ENCODE measurements at places on chromosomes 12 and 14.

- no peak for DNase-seq
Measured at GRCh38 chr12:55861396-55861795, 18.7 kb upstream of the MMP19 start.

DNA sequence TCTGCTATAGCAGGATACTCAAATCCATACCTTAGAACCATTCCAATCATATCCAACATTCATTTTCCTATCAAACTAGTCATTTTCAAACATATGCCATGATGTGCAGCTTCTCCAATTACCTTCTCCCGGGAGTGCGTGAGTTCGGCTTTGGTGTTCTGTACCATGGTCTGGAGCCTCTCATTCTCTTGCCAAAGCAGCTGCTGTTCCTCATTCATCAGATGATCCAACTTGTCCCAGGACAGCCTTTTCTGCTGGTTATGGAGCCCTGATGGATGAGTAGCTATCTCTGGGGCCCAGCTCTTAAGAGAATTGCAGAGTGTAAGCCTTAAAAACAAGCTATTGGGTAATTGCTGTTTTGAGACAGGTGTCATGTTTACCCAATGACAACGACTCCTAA is 71.1 kb upstream of the SAV1 start:
- no peak for DNase-seq

DNA sequence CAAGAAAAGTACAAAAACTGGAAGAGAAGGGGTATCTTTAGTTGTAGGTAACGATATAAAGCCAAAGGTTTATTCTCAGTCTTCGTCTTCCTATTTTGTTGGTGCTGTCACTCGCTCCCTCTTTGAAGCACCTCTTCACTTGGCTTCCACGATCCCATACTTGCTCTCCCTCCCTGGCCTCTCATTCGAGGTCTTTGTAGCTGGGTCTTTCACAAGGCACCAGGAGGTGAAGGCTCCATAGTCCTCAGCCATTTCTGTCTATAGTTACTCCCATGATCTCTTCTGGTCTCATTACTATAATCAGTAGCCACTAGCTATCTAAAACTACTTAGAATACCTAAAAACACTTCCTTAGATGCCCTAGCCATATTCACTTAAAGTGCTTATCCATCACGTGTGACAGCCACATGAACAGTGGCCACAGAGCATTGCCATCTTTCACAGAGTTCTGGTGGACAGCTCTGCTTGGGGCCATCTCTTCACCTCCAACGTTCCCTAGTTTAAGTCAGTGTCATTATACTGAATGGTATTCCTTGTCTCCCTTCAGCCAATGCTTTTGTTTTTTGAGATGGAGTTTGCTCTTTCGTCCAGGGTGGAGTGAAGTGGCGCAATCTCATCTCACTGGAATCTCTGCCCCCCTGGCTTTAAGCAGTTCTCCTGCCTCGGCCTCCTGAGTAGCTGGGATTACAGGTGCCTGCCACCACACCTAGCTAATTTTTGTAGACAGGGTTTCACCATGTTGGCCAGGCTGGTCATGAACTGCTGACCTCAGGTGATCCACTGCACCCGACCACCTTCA is 57.1 kb downstream of the ATP2A2 start:
- no peak for DNase-seq

- DNase-seq = no peak
Measured at GRCh38 chr12:27094726-27095125, 12.3 kb upstream of the C12orf71 start.

DNA sequence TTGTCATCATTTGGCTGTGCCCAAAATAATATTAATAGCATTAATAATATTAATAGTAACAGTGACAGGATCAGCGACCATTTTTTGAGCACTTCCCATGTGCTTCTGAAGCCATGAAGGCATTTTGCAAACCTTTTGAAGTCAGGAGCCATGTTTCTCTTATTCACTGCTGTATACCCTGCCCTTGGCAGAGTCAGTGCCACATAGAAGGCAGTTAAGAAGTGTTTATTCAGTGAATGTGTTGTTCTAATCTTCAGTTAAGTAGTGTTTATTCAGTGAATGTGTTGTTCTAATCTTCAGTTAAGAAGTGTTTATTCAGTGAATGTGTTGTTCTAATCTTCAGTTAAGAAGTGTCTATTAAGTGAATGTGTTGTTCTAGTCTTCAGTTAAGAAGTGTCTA is 319.7 kb upstream of the NAV3 start:
- no peak for DNase-seq

- no peak for DNase-seq
Measured at GRCh38 chr14:99837822-99838221, 44.6 kb downstream of the EML1 start.

DNA sequence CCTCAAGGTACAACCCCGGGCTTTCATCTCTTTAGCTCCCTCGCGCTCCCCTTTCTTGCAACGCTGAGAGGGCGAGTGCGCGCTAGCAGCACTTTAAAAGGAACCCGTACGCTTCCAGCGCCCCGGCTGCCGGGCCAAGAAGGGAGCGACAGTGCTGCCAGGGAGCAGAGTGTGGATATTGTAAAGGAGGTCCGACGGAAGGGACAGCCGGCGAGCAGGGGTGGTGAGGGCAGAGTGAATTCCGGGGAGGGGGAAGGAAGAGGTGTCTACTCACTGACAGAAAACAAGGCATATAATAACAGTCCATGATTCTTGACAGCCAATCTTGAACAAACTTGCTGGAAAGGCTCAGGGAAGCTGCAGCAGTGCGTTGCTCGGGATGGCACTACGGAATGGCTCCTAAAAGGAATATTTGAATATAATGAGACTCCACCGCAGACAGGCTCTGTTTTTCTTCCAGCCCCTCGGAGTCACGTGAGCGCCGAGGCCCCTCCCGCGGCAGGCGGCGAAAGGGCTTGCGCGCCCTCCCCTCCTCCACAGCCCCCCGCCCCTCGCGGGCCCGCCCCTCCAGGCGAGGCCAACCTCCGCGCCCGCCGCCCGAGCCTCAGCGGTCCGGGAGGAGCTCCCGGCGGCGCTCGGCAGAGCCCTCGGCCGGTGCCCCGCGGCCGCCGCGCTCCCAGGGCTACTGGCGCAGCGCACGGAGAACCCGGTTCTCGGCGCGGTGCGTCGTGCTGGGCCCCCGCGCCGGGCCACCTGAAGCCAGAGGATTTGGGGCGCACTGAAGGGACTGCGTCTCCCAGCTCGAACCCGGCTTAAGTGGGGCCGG is 3.4 kb downstream of the BMP4 start:
- no peak for DNase-seq

DNA sequence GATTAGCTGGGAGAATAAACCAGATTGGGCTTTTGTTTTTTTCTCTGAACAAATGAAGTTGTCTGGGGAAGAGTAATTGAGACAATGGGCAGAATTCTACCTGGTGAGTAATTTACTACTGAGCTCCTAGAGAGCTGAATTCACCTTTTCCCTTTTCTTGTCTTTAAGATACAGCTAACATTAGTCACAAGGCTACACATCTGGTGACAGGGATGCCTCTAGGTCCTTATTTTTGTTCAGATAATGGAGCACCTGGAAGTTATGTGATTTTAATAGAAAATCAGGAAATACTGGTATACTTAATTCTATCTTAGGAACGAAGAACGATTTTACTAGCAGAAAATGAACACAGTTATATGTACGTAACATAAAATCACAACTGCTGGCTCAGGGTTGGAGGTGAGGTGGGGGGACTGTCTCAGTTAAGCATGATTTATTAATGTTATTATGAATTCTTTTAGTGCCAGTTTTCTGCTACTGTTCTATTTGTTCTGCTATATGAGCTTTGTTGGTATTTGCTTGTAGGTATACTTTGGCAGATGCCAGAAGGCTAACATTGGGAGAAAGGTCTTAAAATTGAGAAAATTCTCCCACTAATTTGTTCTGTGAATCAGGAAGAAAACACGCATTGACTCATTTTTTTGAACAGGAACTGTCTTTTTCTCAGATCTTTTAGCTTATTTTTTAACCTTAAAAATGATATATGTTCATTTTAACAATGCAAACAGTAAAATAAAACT is 482.7 kb upstream of the RGS6 start:
- no peak for DNase-seq

DNA sequence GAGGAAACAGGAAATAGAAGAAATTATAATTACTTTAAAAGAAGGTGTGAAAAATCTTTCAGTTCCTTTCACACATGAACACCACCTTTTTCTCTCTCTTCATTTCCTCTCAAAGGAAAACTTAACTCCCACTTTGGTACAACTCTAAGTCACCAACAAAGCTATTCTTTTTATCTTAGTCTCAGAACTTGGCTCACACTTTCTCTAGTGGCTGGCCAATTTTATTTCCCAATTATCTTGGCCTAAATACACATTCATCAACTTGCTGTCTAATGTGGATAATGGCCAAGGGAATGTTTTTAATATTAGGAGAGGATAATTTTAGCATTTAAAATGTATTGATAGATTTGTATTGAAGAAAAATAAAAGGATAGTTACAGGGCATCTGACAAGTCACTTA is 64.5 kb upstream of the NAV3 start:
- no peak for DNase-seq

GRCh38 chr12:12812618-12813119 is 477 bp upstream of the DDX47 start:
- no peak for DNase-seq

DNA sequence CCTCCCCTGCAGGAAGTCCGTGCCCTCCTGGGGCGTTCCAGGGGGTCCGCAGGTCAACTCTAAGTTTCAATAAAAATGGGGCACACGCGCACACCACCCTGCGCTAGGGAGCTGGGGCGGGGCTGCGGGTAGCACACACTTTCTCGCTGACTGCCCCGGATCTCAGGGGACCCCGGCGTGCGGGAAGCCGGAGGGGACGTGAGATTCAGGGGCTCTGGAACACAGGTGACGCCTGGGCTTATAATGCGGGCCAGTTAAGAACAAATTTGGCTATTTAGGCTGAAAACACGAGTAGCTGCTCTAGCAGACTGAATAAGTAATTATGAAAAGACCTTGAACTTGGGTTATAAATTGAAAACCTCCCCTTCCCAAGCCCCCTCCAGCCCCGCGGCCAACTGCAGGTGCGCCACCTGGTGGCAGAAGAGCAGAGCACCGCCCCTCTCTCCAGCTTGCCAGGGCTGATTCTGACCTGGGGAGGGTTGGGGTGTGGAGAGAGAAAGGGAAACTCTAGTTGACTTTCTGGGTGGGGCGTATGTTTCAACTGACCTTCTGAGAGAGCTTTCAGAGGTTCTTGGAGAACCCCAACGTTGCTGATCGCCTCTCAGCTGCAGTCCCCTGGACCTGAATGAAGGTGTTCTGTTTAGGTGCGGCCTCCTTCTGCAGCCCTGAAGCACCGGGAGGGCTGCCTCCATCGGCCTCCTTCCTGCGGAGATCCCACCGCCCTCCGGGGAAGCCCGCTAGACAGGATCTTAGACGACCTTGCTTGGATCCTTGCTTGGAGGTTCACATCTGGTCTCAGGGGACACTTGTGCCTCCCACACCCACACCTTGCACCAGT is 118.4 kb upstream of the EVL start:
- DNase-seq = no peak

DNA sequence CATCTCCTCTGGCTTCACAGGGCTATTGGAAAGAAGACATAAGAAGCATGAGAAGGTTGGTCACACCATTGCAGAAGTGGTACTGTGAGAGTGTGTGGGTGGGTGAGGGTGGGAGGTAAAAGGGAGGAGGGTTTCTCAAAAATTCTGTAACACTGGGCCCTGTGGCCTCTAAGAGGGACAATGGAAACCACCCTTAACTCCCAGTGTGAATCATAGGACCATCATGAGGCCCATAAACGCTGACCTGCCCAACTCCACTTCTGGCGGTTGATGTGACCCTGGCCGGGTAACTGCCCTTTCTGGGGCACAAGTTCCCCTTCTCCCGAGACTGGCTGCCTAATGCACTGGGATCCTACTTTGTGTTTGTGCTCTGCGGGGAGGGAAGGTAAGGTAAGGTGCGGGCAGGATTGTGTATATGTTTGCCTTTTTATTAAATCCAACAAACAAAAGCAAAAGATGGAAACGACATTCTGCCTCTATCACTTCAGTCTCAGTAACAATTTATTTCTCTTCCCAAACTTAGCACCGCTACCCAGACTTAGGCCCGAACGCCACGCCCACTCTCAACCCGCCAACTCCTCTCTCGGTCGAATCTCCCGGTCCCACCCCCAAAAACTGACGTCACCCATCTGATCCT is 551 bp downstream of the METTL1 start:
- no peak for DNase-seq

DNA sequence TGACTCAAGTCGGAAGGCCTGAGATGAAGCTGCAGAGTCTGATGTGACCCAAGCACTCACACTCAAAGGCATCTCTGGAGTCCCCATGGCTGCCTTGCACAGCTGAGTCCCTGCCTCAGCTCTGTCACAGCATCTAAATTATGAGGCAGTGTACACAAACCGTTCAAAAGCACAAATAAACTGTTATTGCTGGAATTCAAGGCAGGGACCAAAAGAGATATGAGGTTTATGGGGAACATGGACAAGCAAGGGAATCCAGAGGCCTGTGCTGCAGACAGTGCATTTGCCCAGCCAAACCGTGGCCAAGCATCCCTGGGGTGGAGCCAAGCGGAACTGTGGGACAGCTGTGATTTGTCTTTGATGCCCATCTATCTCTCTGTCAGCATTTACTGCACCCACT is 91.3 kb downstream of the RPS29 start:
- DNase-seq = no peak

GRCh38 chr14:31787377-31787776 is 226.2 kb downstream of the NUBPL start:
- DNase-seq = no peak

- no peak for DNase-seq
Measured at GRCh38 chr14:64349741-64350490, 38.2 kb upstream of the MTHFD1 start.

DNA sequence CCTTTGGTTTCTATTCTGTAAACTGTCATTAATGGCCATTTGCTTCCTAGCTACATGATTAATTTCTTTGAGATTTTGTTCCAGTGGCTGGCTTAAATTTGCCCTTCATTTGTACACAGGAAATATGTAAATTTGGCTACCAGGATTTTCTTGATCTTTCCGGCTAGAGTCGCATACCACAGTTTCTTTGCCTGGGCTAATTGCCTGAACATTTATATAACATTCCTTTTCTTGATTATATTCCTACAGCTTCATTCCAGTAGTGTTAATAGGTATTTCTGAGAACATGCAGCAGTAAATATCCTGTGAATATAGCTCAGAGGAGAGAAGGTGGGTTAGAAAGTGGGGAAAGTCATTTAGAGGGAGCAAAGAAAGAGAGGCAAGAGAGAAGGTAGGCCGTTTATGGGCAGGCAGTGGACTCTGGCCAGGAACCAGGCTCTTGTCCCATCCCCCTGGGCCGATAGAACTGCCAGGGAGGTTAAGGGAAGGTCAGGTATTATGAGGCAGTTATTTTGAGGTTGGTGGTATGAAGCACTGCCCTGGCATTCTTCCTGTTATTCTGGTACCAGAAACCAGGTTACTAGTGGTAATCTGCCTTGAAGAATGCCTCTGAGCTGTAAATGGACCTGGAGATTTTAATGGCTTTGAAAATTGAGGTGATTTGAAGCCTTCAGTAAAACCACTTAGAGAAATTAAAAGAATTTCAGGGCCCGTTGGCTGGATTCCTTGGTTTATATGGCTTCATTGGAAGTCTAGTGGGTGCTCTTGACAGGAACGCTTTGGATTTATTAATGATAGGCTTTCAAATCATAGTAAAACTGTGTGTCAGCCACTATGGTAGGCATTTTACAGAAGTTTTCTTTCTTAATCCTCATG is 4.4 kb downstream of the RNF10 start:
- no peak for DNase-seq
